ENCODE measurements at places on chromosomes 5 and 9.

GRCh38 chr5:22245770-22246169 lies 607.4 kb downstream of the CDH12 start:
- no peak for DNase-seq

- no peak for DNase-seq
These were observed 62.0 kb upstream of the ZNF354B start for GRCh38 chr5:178797546-178798440.

GRCh38 chr9:133460405-133461175 lies 812 bp downstream of the CACFD1 start:
- DNase-seq: no peak

GRCh38 chr5:180785794-180786221 lies 16.8 kb downstream of the MGAT1 start:
- no peak for DNase-seq

GRCh38 chr9:128293091-128293490 lies 17.0 kb downstream of the SWI5 start:
- no peak for DNase-seq
